ENCODE measurements at places on chromosomes 12 and 14.

DNA sequence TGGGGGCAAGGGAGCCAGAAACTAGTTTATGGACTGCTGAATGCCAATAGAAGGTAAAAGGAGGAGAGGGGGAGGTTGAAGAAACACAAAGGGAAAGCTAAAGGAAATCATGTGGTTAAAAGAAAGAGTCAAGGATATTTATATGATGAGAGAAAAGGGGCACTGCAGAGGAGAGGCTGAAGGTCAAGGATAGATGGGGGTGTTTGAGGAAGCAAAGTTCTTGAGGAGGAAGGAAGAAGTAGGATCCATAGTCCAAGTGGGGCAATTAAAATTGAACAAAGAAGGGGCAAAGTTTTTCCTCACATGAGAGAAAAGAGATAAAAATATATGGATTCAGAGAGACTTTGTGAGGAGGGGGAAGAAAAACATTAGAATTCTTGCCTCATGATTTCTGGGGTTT lies 10.1 kb upstream of the DBX2 start:
- DNase-seq, result no peak

DNA sequence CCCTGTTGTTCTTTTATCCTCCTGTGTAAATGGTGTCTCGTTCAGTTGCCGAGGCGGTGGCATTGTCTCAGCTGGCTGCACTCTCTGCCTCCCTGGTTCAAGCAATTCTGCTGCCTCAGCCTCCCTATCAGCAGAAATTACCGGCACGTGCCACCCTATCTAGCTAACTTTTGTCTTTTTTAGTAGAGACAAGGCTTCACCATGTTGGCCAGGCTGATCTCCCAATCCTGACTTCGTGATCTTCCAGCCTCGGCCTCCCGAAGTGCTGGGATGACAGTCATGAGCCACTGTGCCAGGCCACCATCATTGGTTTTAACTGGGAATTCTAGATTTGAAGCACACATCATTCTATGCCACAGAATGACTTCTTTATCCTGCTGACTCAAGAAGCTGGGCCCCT lies 175.3 kb upstream of the ALG10B start:
- DNase-seq, result no peak

DNA sequence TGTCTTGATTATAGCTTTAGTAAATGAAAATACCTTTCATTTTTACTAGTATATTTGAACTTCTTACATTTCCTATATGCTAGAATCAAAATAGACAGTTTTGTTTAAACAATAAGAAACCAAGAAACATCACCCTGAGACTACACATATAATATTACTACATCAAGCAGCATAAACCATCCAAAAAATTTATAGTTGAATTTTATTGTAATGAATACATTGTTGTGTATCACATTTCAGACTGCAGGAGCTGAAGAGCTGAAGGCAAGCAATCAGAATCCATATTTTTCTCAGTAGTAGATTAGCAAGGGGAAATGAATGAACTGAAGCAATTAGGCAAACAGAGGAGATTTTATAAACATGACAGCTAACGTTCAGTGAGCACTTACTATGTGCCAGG lies 379.2 kb downstream of the BTG1 start:
- DNase-seq, result no peak

DNA sequence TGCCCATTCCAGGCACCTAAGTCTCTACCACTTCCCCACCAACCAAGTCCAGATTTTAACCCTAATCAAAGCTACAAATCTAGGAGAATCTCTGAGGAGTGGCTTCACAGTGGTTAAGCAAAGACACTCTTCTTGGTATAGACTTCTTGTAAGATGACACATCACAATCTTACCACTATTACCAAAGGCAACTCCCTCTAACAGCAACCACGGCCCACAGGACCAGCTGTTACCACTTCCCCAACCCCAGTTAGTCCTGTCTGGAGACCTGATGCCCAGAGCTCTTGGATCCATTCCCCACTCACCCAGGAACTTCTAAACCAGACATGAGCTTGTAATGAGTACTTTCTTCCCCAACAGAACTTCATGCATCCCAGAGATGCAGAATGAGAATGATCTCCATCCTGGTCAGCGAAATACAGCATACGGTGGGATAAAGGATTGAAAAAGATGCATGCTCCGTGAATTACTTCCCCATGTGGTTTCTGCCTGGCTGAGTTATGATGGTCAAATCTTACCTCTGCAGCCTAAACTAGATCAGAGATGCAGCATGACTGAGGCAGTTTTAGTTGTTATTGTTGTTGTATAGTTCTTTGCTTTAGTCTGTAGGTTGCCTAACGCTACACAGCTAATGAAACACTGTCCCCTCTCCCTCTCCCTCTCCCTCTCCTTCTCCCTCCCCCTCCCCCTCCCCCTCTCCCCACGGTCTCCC lies 87.7 kb upstream of the FOXN3 start:
- no peak for DNase-seq

DNA sequence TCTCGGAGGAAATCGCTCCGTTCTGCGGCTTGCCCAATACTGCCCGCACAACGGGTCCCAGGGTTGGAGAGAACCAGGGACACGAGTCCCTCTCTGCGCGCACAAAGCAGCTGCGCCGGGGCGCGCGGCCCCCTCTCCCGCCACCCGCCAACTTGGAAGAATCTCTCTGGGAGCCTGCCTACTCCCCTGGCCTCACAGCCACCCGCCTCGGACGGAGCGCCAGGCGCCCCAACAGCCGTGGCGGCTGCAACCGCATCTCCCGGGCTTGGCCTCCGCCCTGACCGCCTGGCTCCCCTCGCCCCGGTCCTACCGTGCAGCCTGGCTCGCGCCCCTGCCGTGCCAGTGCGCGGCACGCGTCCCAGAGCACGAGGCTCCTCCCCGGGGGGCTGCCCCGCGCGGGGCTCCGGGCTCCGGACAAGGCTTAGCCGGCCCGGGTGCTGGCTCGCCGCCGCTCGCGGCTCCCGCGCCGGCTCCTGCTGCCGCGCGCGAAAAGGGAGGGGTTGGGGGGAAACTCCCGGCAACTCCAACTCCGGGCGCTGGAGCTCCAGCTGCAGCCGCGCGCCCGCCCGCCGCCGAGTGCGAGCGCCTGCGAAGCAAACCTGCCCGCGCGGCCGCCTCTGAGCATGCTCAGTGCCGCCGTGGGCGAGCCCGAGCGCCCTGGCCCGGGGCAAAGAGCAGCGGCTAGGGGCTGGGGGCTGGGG lies at the start of gene STXBP6:
TSS of gene STXBP6 (minus strand) at position 580 of the 701 bp plus-strand sequence. CDS start 75,329 bp downstream, outside the sequence.
- no peak for DNase-seq

- no peak for DNase-seq
Observed at GRCh38 chr12:105721891-105722290, 391.4 kb downstream of the C12orf75 start.

DNA sequence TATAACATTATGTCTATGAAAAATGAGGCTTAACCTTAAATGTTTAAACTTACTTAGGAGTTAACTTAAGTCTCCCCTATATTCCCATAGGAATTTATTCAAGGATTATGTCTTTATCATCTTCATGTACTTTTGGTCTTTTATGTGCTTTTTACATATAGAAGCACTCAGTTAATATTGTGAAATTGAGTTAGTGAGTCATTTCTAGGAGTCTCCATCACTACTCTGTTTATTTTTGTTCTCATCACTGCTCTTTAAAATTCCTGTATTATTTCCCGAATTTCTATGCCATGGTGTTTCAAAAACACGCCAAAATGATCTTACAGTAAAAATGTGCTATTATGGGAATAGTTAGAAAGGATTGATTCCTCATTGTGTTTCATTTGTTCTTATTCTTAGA lies 31.6 kb downstream of the TBC1D15 start:
- no peak for DNase-seq

GRCh38 chr12:126362493-126362892 lies 1297.3 kb downstream of the AACS start:
- no peak for DNase-seq

- no peak for DNase-seq
Observed at GRCh38 chr12:115185506-115185905, 501.5 kb upstream of the TBX3 start.

- DNase-seq, result no peak
Observed at GRCh38 chr12:88435334-88436076, 144.8 kb downstream of the KITLG start.

DNA sequence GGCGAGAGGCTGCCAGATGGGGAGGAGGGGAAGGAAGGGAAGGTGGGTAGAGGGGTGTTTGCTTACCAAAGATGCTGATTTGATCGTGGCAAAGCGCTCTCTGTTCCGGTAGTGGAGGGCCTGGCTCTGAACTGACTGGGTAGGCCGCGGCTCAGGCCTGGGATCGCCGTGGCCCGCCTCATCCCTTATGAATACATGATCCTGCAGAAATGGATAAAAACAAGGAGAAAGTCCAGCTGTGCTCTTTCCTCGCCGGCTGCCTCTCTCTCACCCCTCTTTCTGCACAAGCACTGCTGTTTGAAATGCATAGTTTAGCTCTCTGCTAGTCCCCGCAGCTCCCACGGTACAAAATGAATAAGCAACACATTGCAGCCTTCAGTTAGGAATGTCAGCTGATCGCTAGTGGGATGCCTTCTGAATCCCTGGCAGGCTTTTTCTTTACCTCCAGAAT lies 53.8 kb downstream of the PEBP1 start:
- DNase-seq, result peak; percentile 33

Measured in iPS DF 19.7 (cell line).